ENCODE measurements at places on chromosomes 7 and 10.

DNA sequence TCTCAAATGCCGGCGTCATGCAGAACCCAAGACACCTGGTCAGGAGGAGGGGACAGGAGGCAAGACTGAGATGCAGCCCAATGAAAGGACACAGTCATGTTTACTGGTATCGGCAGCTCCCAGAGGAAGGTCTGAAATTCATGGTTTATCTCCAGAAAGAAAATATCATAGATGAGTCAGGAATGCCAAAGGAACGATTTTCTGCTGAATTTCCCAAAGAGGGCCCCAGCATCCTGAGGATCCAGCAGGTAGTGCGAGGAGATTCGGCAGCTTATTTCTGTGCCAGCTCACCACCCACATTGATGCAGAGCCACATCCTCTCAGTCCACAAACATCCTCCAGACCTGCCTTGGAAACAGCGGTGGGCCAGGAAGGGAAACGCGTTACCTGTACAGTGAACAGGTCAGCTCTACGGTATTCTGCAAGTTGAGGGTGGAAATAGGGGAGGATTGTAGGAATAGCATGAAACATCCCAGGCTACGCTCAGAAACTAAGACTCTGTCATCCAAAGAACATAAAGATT, 133.1 kb upstream of the PRSS1 start:
- no peak for DNase-seq

- DNase-seq = no peak
Observed at GRCh38 chr7:115127399-115128021, 205.6 kb downstream of the MDFIC start.

- DNase-seq = no peak
Observed at GRCh38 chr7:21169667-21170580, 258.0 kb upstream of the SP4 start.

- DNase-seq = no peak
Observed at GRCh38 chr7:127998671-127999070, 32.6 kb downstream of the LRRC4 start.

DNA sequence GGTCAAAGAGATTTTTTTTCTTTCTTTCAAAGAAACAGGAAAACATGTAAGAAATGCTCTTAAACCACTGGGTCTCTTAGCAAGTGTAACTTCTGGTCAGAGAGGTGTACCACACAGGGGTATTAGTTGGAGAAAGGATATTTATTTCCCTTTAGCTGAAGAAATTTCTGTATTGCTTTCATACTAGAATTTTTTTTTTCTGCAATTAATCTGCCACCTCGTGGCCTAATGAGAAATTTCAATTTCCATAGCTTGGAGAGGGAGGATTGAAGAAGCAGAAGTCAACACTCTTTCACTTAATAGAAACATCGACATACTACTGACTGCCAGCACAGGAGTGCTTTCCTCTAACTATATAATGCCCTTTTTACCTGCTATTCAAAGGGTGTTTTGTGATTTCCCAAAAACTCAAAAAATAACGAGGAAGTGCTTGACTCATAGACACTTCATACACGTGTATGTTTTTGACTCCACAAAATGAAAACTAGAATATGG, 177.6 kb upstream of the NAMPT start:
- peak; percentile 2 for DNase-seq

- DNase-seq = no peak
Observed at GRCh38 chr10:24344279-24344678, 135.3 kb downstream of the KIAA1217 start.

DNA sequence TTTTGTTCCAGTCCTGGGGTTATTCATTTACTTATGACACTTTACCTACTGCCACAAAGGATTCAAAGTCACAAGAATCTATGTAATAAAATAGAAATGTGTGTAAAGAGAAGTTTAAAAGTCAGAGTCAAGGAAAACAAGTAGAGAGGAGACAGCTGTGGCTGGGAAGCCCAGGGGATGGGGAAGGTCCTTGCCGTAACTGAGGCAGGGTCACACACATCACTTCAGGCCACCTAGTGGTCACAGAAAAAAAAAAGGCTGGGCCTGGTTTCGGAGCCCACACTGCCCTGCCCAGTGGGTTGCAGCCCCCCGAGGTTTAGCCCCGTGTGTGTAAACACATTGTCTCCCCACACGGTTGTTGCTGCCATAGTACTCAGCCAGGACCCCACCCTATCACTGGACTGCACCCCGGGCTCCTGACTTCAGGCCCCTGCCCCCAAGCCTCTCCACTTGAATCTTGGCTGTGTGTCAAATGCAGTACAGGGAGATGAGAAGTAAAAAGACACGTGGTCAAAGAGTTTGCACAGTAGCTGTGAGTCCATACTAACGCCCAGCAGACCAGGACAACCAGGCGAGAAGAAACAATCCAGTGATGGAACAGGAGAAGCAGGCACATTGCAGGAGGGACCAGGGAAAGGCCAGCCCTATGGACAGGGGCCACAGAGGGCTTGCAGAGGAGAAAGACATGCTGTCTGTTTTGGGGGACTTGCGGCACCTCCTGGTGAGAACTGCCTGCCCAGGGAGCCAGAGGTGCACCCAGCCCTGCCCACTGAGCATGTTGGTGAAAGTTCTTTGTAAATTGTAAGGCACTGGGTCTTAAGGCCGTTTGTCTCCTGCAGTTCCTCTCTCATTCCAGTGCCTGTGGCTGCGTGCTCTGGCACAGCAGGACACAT, 91.4 kb upstream of the MACROH2A2 start:
- no peak for DNase-seq

Data from NCI-H446 (cell line).